ENCODE measurements at places on chromosomes 4 and X. TPM values are rescaled to one million over a fixed set of nuclear protein-coding genes. Genes with fewer than 3 reads are reported as not detected.
A peak's percentile ranks its signal among the peaks of the same experiment; 100 is the strongest.

Gene DHRSX
- total RNA-seq, result 15.2 TPM

Gene MAGIX
- total RNA-seq, result 1.3 TPM

Gene RAB9A
- total RNA-seq, result 38.9 TPM

Gene HSD17B13
- total RNA-seq, result not detected

Gene ASMT
- total RNA-seq, result not detected

Gene ALPK1
- 7.9 TPM for total RNA-seq

Gene WNK3
- 0.63 TPM for total RNA-seq

Gene BMPR1B
- 0.76 TPM for total RNA-seq

Gene SMIM31
- total RNA-seq, result not detected

DNA sequence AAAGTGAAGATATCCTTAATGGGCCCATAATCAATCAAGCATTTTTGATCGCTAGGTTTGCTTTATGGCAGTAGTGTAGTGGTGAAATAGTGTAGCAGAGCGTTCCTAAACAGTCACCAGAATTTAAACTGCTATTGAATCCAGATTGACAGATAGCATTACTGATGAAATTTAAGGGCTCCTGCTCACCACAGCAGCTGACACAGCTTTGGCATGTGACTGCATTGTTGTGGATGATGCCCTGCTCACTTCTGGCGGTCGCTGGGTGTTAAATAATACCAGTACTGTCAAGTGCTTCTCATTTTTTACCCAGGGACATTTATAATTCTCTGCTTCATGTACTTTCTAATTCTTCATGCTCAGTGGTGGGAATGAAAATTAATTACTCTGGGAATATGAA lies 102.0 kb upstream of the ARHGAP24 start:
- peak; percentile 2 for DNase-seq

DNA sequence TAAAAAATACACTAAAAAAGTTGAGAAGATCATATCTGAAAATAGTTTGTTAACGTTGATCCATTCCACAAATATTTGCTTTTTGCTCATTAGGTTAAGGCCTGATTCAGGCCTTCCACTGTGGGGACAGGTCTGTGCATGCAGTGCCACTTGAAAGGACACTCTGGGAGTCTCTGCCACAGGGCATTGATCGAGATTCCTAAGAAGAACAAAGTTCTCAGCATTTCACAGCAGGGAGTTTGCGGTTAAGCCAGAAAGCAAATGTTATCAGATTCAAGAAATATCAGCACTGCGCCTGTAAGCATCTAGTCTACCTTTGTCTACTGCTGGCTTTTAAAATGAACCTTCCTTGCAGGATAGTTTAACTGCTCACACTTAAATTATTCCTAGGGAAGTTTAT lies 62.2 kb upstream of the TNIP3 start:
- no peak for DNase-seq

- DNase-seq, result peak; percentile 88
Observed at GRCh38 chrX:153934762-153935325, at the start of gene NAA10. NAA10 (minus strand) TSS chrX:153935037; CDS start chrX:153934904, 133 bp downstream.

GRCh38 chr4:36024901-36025660 lies 219.2 kb downstream of the ARAP2 start:
- DNase-seq, result no peak

- peak; percentile 55 for DNase-seq
Observed at GRCh38 chr4:86848732-86849619, at the start of gene SLC10A6. SLC10A6 (minus strand) TSS chr4:86849384; CDS start chr4:86849115, 269 bp downstream.

GRCh38 chrX:54087661-54088060 lies 43.4 kb upstream of the PHF8 start:
- no peak for DNase-seq

- no peak for DNase-seq
Observed at GRCh38 chr4:44804301-44804700, 77.9 kb upstream of the GNPDA2 start.

- peak; percentile 46 for DNase-seq
Observed at GRCh38 chr4:17194586-17194985, 296.1 kb upstream of the LDB2 start.

DNA sequence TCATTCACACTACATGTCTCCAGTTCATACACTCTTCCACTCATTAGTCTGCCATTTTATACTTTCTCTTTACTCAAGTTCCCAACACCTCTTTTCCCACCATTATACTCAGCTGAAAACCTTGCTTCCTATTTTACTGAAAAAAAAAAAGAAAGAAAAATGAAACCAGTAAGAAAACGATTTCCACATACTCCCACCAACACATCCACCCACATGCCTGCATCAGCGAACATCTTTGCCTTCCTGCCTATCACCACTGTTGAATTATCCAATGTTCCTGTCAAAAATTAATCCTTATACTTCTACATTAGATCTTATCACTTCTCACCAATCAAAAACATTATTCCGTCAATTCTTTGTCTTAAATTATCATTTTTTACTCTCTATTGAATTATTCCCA lies 188.1 kb upstream of the FAM241A start:
- no peak for DNase-seq

GRCh38 chrX:114819509-114819908 lies 197.9 kb downstream of the IL13RA2 start:
- DNase-seq, result no peak

DNA sequence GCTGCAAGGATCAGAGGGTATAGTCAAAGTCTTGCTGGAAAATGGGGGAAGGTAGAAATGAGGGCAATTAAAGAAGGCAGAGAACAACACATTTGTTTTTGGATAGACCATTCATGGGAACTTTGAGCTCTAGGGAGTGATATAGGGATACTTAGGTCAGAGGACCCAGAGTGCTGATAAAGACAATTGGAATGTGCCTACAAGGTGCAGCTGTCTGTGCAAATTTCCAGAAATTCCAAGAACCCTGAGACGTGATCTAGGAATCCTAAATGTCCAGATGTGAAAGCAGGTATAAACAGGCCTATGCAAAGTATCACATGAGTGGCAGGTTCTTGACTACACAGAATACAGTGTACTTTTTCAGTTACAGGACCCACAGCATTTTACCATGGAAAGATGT lies 24.2 kb downstream of the FNIP2 start:
- no peak for DNase-seq
